ENCODE measurements at places on chromosomes 5 and 9.

DNA sequence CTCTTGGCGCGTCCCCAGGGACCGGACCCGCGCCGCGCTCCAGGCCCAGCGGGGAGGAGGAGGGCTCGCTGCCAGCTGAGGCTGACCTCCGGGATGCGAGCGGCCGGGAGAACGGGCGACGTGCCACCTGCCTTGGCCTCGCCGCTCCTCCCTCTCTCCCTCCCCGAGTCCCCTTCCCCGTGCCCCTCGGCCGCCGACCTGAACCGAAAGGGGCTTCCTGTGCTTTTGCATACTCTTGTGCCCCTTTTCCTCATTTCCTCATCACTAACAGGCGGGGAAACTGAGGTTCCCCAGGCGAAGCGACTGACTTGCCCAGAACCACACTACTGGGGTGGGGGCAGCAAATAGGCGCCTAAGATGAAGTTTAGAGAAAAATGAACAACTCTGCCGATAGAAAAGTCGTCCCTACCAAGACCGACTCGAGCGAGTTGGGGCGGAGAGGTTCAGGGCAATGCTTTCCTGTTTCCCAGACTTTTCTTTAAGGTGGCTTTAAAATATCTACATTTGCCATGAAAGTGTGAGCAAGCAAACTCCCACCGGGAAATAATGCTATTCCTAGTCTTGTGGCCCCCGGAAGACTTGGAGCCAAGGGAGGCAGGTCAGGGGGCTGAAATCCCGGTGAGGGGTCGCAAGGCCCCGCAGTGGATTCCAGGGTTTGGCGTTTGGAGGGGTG, 580 bp upstream of the DUSP1 start:
- peak; percentile 60 for DNase-seq

- no peak for DNase-seq
These were observed 38.1 kb downstream of the CRHBP start for GRCh38 chr5:76990899-76991459.

- no peak for DNase-seq
These were observed 157.9 kb downstream of the ALDH1A1 start for GRCh38 chr9:72794946-72795345.

GRCh38 chr5:171855798-171856763, 70.5 kb downstream of the SMIM23 start:
- no peak for DNase-seq

GRCh38 chr9:77803423-77803822, 155.3 kb upstream of the GNA14 start:
- no peak for DNase-seq

DNA sequence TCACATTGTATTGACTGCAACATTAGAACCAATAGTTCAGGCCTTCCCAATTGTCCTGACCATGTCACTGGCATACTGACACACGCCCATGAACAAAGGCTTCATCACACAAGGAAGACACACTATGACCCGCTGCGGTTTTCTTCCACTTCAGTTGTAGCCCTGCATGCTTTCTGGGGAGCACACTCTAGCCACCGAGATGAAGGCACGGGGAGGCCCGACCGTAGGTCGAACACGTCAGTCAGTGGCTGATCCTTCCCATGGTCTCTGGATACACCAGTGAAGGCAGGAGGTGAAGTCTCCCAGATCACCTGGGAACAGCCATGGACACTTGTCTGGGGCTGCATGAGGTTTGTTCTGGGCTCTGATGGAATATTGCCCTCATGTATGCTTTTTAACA, 224.7 kb downstream of the FSTL4 start:
- no peak for DNase-seq

DNA sequence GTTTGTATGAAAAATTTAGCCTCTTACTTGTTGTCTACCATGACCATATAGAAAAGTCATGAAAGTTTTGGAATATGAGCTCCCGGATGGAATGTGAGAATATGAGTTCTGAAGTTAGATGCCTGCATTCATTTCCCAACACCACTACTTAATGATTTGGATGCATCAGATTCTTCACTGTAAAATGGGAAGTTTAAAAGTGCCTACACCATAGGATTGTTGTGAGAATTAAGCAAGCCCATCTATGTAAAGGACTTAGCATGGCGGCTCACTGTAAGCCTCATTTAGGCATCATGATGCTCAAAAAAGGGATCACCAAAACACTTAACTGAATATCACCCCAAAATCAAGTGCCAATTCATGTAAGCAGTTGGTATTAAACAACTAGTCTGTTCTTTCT, 177.3 kb downstream of the RAB3C start:
- no peak for DNase-seq

GRCh38 chr5:74538206-74538661, 102.3 kb downstream of the ENC1 start:
- peak; percentile 37 for DNase-seq

- DNase-seq: no peak
These were observed 45.7 kb upstream of the HSD17B4 start for GRCh38 chr5:119406551-119407110.

DNA sequence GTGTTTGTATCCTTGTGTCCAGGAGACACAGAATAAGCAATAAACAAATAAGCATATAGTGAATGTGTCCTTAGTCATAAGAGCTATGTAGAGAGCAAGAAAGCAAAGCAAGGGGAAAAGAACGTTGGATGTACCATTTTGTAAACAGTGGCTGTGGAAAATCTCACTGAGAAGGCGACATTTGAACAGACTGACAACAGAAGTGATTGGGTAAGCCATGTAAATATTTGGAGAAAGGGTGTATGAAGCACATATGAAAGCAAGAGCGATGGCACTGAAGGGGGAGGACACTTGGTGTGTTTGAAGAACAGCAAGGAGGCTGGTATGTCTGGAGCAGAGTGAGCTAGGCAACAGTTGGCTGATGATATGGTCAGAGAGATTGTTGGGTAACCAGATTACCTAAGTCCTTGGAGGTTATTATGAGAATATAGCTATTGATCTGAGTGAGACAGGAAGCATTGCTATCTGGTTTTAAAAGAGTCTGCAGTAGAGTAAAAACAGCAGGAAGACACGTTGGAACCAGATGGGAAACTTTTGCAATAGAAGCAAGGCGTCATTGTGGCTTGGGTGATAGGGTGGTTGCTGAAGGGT, 115.5 kb upstream of the IL7R start:
- no peak for DNase-seq
